Stimulated activated naive CD4-positive, alpha-beta T cell (primary cell): ENCODE measurements at places on chromosomes 3 and 15.

GRCh38 chr3:43770426-43771103 lies 79.8 kb downstream of the ABHD5 start:
- DNase-seq: no peak

GRCh38 chr3:22175947-22176346 lies 424.9 kb upstream of the ZNF385D start:
- no peak for DNase-seq

GRCh38 chr15:100094127-100094510 lies 247.7 kb downstream of the ADAMTS17 start:
- no peak for DNase-seq

DNA sequence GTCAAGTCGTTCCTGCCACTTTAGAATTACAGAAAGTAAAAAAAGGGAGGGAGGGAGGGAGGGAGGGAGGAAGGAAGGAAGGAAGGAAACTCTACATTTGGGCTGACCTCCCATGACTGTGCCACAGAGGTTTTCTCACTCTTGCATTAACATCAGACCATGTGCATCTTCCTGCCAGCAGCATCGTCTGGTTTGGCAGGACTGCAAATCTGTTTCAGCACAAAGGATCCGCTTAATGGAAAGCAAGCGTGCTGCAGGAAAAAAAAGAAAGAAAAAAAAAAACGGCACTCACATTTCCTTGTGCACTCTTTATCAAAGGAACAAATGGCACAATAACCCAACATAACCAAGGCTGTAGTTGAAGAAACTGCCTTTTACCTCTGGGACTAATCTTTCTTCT lies 148.8 kb upstream of the HES1 start:
- no peak for DNase-seq

DNA sequence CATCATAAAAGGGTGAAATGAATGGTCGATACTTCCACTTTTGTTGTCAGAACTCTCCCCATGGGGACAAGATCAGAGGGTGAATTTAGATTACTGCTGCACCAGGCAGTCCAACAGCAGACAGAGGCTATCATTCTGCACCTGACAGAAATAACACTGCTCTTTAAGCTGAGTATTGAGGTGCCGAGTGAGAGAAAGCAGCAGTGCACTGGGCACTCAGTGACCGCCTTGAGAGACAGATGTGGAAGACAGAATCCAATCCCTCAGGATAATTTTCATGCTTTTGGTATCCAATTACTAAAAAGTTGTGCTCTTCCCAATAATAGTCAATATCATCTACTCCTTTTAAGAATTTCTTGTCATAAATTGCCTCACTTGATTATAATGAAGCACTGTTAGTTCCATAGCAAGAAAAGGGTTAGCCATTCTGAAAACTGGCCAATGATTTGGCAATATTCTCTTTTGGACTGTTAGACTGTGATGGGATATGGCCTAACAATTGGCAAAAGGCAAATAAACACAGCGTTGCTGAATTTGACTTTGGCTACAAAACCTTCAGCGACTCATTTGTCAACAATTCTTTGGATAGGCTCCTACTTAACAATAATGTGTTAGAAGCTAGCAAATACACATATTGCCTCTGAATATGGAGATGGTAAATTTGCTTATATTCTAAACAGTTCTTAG lies 5.5 kb downstream of the FGF7 start:
- no peak for DNase-seq

GRCh38 chr3:99499235-99500158 lies 138.9 kb upstream of the COL8A1 start:
- no peak for DNase-seq

DNA sequence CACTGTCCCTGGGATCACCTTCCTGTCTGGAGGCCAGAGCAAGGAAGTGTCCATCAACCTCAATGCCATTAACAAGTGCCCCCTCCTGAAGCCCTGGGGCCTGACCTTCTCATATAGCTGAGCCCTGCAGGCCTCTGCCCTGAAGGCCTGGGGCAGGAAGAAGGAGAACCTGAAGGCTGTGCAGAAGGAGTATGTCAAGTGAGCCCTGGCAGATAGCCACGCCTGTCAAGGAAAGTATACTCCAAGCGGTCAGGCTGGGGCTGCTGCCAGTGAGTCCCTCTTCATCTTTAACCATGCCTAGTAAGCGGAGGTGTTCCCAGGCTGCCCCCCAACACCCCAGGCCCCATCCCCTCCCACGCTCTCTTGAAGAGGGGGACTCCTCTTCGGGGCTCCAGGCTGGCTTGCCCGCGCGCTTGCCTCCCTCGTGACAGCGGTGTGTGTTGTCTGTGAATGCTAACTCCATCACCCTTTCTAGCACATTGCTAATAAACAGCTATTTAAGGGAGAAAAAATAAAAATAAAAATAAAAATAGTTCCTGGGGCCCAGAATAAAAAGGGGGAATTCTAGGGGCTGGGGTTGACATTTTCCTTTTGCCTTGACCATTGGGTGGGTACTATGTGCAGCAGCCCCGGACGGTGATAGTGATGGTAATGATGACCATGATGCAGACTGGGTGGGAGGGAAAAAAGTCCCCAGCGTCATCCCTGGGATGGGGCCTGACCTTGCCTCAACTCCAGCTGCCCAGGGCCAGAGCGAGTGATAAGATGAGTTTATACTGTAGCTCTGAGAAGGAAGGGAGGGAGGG lies 3.3 kb upstream of the ALAS1 start:
- DNase-seq: no peak

DNA sequence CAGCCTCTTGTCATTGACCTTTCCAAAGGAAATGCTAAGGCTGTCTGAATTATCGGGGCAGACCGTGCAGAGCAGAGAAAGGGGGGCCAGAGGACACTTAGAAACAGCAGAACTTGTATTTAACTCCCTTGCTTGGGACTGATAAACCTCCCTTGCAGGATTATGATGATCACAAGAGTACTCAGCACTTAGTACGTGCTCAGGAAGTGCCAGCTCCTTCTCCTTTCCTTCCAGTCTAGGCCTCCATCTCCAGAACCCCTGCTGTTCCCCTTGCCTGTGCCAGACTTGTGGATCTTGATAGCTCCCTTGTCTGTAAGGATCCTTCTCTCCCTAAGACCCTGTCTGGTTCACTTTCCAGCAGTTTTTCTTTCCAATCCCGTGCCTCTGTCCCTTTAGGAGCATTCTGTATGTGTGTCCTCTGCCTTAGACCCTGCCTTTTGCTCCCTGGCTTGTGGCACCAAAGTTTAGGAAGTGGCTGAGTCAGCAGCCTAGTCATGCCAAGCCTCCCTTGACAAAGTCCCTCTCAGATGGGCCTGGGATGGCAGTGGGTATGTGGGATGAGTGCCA lies 747 bp downstream of the SORD start:
- DNase-seq: peak; percentile 21

GRCh38 chr15:62950462-62950931 lies 92.0 kb upstream of the TPM1 start:
- DNase-seq: no peak
